ENCODE measurements at places on chromosomes 11 and 22.
A peak's percentile ranks its signal among the peaks of the same experiment; 100 is the strongest.

- DNase-seq, result peak; percentile 67
Observed at GRCh38 chr22:25754527-25755202, 12.7 kb downstream of the MYO18B start.

GRCh38 chr11:64764040-64764611 is 4.4 kb upstream of the PYGM start:
- DNase-seq, result no peak

DNA sequence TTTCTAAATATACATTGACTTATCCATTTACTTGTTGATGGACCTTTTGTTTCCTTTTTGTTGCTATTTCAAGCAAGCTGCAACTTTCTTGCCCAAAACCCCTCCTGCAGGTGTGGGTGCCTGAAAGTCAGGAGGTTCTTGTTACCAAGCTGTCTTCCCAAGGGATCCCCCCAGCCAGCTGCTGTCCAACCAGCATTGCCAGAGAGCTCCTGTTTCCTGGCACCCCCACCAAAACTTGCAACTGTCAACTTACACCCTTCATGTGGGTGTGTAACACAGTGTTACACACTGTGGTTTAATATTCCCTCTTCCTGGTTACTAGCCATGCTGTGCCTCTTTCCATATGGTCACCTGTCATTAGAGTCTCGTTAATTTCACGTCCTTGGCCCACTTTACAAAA is 1.6 kb upstream of the KRTAP5-1 start:
- no peak for DNase-seq

DNA sequence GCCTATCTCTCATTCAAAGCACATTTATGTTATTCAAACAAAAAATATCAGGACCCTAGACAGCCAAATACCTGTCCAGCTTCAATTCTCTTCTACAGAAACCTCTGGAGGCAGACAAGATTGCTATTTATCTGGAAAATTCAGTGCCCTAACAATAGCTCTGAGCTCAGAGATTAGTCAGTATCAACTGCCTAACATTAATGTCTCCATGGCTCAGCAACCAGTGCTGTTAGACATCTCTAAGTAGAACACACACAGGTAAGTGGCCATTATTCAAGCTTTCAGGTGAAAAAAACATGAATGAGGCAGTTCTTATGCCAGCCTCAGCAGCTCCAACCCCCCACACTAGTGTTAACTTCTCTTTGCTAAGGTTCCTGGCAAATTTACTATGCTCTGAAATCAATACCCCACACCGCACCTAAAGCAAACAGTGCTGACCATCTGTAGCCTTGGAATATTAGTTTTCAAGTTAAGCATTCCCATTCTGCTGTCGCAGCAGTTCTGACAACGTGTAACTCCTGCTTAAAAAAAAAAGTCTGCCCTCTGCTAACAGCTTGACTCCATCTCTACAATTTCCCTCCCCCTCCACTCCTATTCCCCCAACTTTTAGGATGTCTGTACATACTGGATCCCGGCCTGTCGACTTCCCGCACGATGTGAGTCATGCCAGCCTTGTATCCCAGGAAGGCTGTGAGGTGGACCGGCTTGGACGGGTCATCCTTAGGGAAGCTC is 1.5 kb downstream of the RPL3 start:
- DNase-seq, result no peak

DNA sequence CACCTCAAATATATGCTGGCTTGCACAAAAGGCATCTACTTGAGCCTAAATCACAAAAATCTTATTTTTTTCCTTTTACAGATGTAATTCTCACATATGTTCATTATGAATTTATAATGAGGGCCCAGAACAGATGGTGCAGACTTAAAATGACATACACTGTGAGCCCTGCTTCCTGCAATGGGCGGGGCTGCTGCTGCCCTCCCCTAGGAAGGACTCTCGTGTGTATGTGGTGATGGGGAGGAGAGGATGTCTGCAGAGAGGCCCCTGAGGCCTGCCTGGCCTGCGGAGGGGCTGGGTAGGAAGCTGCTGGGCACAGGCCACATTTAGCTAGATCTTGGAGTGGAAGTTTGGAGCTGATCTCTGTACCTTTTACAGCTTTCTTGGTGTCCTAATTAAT is 233.4 kb upstream of the KIRREL3 start:
- no peak for DNase-seq

DNA sequence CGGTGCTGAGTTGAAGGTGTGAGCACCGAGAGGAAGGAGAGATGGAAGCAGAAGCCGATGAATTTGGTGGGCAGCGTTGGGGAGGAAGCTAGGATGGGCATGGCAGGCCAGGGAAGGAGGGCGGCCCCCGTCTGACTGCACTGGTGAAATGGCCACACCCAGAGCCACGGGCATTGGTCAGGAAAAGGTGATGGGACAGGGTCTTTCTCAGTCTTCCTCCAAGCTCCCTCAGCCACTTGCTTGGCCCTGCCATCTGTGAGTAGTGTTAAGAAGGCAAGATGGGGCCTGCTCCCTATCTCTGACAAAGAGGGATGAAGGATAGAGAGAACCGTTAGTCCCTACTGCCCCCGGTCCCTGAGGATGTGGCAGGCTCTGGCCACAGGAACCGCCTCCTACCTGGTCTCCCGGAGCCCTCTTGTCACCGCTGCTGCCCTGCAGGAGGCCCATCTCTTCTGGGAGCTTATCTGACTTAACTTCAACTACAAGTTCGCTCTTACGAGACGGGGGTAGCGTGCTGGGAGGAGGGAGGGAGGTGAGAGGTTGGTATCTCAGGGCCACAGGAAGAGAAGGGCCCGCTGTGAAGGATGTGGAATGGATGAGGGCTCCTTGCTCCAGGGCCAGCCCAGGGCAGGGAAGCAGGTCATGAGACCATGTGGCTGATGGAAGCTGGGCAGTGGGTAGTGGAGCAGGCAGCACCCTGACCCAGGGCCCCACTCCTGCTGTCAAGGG is 6.8 kb downstream of the MCAM start:
- no peak for DNase-seq

- DNase-seq, result no peak
Observed at GRCh38 chr22:49372530-49373288, 455.0 kb downstream of the BRD1 start.

DNA sequence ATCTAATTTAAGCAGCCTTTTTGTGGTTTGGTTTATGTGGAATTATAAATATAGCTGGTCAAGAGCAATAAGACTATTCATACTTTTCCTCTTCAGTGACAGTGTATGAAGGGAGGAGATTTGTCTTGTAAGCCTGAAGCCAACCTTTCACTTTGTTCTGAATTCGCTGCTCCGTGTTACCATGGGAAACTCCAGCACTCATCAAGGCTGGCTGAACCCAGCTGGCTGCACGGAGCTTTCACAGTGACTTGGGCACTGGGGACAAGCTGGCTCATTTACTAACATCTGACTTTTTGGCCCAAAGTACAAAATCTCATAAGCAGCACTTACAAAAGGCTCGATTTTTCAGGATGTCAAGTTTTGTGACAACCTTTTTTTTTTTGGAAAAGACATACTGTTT is 120.4 kb upstream of the GRIA4 start:
- peak; percentile 2 for DNase-seq

DNA sequence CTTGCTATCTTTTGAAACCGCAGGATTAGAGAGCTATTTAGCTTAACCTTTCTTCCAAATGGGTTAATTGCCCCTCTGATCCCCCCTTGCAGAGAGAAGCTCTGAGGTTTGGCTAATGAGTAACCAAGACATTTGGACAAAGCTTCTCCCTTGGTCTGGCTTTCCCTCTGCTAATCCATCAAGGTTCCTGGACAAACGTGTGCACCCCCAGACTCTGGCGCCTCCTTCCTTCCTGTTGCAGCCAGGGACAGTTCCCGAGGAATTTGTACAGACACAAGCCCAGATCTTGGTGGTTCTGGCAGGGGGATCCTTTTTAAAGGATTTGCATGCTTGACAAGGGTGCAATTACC is 1.6 kb downstream of the KIAA1671 start:
- DNase-seq, result no peak

- peak; percentile 24 for DNase-seq
Observed at GRCh38 chr11:123438131-123438627, 8.1 kb downstream of the GRAMD1B start.

- DNase-seq, result no peak
Observed at GRCh38 chr11:25583596-25583995, 748.3 kb upstream of the ANO3 start.

DNA sequence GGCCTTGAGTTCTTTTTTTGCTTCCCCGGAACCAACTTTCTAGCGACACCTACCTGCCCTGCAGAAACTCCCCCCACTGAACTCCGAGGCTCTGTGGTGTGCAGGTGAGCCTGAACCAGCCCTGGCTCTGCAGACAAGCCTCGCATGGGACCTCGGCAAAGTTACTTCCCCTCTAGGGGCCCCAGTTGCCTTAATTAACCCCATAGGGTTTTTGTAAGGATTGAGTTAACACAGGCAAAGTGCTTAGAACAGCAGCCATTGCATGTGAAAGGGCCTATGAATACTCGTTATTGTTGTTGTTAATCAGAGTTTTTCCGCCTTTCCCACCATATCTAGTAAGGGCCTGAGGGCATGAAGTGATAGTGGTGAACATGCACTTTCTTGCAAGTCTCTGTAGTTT is 12.6 kb upstream of the SYT13 start:
- no peak for DNase-seq

DNA sequence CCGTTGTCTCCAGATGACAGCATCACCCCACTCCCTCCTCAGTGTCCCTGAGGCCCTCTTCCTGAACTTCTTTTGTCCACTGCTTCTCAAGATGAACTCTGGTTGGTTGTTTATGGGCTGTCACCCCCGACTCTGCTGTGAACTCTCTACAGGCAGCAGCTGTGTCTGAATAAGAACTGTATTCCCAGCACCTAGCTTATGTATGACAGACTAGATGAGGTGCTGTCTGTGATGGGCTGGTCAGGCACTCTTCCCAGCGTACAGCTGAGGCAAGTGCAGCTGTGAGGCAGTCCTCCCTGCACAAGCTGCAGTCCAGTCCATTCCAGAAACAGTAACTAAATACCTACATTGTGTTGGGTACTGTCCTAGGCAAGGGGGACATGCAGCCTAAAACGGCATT is 111.4 kb upstream of the PITPNB start:
- no peak for DNase-seq

DNA sequence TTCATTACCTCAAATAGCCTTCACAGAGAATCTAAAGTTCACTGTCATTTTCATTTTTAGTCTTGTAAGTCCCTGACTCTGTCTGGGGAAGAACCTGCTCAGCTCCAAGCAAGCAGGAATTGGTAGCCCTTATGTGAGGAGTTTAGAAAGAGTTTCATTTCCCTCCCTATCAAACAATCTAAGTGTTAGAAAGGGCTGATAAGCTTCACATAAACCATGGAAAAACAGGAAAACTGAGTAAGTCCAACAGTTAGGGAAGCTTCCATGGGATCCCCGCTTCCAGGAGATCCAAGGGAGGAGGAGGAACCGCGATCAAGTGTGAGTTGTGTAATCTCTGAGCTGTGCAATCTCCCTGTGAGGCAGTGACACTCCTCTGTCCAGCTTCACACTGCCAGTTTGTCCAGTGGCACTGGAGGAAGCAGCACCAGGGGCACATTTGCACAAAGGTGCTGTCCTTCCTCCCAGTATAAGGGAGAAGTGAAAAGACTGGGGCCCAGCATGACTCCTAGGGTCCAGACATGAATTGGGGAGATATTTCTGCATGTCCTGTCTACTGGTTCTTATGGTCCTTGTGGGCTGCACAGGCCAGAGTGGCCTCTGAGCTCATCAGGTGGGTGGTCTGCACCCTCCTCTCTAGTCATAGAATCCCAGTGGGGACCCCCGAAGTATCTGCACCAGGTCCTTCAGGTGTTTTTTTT is 4.3 kb downstream of the PRAME start:
- DNase-seq, result no peak

DNA sequence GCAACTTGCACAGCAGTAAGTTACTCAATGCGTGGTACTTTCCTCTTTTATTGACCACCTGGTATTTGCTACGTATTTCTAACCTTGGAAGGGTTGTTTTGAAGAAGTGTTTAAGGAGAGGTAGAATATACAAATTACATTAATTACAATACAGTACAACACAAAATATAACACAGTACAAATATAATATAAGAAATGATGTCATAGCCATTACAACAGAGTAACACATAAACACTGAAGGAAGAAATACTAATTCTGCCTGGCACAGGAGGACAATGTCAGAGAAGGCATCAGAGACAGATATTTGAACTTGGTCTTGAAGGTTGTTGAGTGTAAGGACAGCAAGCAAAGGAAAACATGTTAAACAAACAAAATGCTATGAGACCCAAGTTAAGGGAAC is 25.6 kb downstream of the PAK1 start:
- DNase-seq, result no peak

- DNase-seq, result no peak
Observed at GRCh38 chr11:44136176-44136945, 40.9 kb downstream of the EXT2 start.

Measured in AG08395 (cell line).